ENCODE measurements at places on chromosomes 2 and 18.

- no peak for DNase-seq
Measured at GRCh38 chr18:48026216-48026615, 95.8 kb upstream of the SMAD2 start.

GRCh38 chr18:61833387-61833786 is 59.4 kb downstream of the RNF152 start:
- no peak for DNase-seq

GRCh38 chr2:66575625-66576310 is 140.8 kb downstream of the MEIS1 start:
- DNase-seq, result no peak

DNA sequence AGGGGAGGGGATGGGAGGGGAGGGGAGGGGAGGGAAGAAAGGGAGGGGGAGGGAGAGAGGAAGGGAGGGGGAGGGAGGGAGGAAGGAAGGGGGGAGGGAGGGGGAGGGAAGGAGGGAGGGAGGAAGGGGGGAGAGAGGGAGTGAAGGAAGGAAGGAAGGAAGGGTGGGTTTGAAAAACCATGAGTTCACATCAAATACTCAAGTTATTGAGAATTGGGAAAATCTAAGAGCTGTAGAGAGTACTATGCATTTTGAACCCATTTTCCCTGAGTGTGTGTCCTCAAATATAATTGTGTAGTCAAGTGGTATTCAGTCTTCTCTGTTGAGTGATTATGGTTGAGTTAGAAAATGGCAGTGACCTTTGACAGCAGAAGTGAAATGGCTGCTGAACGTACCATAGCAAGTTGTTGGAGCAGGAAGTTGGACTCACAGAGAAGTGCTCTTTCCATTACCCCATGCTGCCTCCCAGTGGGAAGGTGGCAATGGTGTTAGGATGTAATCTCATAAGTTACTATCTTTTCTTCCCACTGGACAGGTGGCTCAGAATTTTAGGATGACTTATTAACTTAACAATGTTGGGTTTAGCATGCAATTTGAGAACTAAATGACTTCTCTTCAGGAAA is 214.6 kb downstream of the SETBP1 start:
- DNase-seq, result peak; percentile 38

- no peak for DNase-seq
Measured at GRCh38 chr2:179020156-179020750, 29.7 kb downstream of the CCDC141 start.

GRCh38 chr2:122451040-122451439 is 695.6 kb downstream of the TSN start:
- DNase-seq, result no peak

- no peak for DNase-seq
Measured at GRCh38 chr2:208269091-208269490, 3.0 kb downstream of the PIKFYVE start.

DNA sequence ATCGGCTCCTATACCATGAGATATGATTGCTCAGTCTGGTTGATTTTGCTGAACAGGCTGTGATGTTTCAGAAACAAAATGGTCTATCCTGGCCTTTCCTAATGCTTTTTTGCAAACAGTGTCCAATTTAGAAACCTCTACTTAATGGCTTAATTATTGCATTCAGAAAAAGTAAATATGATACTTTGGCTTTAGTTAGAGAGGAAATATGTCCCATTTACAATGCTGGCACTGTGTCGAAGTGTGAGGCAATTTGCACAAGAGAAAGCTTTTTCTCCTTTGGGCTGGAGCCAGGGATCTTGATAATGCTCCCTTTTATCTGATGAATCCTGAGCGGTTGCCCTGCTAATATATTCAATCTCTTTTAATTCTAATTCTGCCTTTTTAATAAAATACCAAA is 418.9 kb downstream of the EPHA4 start:
- no peak for DNase-seq

DNA sequence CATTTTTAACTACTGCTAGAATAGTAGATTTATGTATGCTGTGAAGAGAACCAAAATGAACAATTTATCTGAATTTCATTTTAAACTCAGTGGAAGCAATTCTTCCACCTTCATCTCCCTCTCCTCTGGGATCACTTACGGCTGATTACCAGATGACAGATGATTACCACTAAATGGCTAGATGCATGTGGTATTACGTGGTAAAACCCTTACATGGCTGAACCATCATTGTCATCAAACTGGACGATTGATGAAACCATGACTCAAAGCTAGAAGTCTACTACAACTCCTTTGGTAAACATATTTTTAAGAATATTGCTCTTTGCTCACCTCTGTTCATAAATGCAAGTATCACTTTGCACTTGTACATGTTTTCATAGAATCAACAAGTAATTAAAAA is 48.5 kb upstream of the DOCK10 start:
- no peak for DNase-seq

GRCh38 chr2:178882666-178883440 is 75.6 kb upstream of the TTN start:
- no peak for DNase-seq

GRCh38 chr2:134228493-134228903 is 25.4 kb upstream of the MGAT5 start:
- no peak for DNase-seq

DNA sequence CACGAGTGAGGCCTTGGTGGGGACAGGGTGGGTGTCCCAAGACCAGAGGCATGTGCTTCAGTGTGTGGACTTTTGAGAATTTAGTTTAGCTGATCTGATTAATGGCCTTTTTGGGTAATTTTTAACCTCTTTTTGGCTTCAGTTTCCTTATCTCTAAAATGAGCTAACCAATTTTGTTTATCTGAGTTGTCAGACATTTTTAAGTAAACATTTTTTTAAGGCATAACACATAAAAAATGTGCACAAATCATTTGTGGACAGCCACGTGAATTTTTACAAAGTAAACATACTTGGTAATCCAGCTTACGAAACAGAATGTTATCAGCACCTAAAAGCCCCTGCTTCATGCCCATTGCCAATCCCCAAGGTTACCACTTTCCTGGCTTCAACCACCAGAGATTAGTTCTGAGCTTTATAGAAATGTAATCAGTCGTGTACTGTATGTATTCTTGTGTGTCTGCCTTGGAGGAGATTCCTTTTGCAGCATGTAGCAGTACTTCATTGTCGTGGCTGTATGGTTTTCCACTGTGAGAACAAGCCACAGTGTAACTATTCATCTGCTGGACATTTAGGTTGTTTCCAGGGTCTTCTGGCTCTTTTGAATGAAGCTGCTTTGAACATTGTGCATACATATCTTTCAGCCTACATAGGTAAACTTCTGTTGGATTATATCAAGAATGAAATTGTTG is 8.4 kb upstream of the INO80C start:
- no peak for DNase-seq

DNA sequence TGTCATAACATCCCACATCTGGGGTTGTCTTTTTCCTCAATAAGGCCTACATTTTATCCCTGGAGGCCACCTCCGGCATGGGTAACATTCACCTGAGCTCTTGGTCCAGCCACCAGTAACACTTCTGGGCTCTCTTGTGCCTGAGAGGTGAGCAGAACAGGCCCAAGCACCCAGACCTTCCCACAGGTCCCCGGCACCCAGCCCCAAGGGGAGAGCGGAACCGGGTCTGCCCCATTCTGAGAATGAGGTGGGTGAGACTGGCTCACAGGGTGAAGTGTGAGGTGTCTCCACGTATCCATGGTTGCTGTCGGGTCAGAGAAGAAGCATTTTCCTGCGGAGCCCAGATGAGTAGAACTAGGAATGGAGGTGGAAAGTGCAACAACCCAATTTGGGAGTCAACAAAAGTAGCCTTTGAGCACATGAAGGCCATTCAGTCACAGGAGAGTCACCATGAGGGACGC is 496.7 kb upstream of the MYT1L start:
- no peak for DNase-seq

- no peak for DNase-seq
Measured at GRCh38 chr18:34321066-34321465, 96.4 kb upstream of the NOL4 start.

GRCh38 chr2:119106301-119106897 is 52.2 kb downstream of the C1QL2 start:
- DNase-seq, result no peak

DNA sequence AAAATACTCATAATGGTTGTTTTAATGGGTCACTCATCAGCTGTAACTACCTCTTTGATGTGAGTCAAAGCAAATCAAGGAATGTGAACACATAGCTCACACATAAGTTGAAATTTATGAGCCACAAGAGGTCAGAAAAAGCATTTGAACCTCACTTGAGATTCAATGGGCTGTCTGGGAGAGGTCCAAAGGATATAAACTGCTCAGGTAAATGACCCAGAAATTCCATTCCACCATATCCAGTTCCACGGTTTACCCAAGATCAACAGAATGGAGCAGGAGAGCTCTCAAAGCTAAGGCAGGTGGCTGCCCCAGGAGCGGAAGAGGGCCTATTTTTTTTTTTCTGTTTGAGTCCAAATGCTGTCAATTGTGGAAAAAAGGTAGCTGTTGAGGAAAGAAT is 464.1 kb downstream of the TNS1 start:
- DNase-seq, result no peak

GRCh38 chr2:232142049-232142448 is 180.5 kb downstream of the DIS3L2 start:
- DNase-seq, result no peak

GRCh38 chr2:151083856-151084795 is 177.5 kb downstream of the RBM43 start:
- no peak for DNase-seq

GRCh38 chr2:107036293-107036692 is 150.3 kb upstream of the ST6GAL2 start:
- DNase-seq, result no peak

GRCh38 chr18:45250479-45250878 is 364.8 kb upstream of the SLC14A2 start:
- DNase-seq, result no peak

- no peak for DNase-seq
Measured at GRCh38 chr2:64086347-64087082, 57.7 kb downstream of the PELI1 start.

GRCh38 chr2:2765839-2766495 is 434.9 kb upstream of the MYT1L start:
- no peak for DNase-seq

DNA sequence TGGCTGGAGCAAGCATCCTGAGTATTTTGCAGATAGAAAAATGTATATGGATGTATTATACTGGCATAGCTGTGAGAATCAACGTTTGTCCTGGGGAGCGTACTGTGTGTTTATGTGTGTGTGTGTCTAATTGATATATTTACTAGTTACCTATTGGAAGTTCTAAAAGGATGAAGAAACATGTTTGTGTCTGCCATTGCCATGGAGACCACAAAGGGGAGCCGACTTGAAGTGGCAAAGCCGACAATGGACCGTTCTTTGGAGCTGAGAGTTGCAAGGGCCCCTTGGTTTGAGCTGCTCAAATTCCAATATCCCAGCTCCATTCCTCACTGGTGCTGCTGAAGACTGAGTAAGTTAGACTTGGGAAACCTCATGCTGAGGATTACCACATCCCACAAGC is 14.3 kb upstream of the SLC25A52 start:
- DNase-seq, result no peak

- DNase-seq, result no peak
Measured at GRCh38 chr2:150471813-150472510, 15.5 kb downstream of the RND3 start.

- no peak for DNase-seq
Measured at GRCh38 chr2:219871351-219871750, 243.9 kb downstream of the SLC4A3 start.

- DNase-seq, result no peak
Measured at GRCh38 chr2:119598596-119599263, 54.5 kb downstream of the CFAP221 start.

- no peak for DNase-seq
Measured at GRCh38 chr2:240458044-240458899, 22.8 kb downstream of the GPC1 start.

GRCh38 chr18:9433671-9434121 is 41.6 kb upstream of the RALBP1 start:
- no peak for DNase-seq

GRCh38 chr2:43402002-43402401 is 175.6 kb upstream of the ZFP36L2 start:
- peak; percentile 50 for DNase-seq

DNA sequence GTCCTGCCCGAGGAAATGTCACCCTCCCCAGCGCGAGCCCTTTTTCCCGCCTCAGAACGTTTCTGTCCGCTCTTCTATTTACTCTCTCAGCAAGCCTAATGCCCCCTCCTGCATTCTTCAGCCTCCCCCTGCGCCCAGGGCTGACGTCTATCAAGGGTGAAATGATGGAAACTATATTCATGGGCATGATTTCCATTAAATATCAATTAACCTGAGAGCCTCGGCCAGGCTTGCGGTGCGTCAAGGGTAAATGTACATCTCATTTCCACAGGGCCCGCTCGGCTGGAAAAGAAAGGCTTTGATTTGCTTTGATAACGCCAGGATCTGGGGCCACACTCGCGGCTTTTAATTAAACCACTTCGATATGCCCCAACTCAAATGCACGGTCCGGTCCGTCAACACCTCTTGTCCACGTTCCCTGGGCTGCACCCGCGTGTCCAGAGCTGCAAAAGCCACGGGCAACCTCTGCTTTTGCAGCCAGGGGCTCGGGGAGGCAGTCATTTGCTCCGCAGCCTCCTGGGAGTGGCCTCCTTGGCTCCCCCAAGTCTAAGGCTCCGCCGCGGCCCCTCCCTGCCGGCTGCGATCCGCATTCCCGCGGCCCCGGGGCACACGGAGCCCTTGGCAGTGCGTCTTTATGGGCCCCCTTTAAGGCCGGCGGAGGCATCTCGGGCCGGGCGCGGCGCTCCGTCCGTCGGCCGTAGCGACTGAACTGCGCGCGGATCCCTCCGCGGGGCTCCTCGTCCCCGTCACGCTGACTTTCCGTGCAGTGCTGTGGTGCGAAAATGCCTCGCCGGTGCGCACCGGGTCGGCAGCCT is at the start of gene HOXD8:
Gene HOXD8, plus strand, starts transcription at position 724 of the 815 bp plus-strand sequence. CDS start 662 bp downstream, outside the sequence.
- peak; percentile 15 for DNase-seq

- no peak for DNase-seq
Measured at GRCh38 chr18:13543144-13543543, 183.2 kb downstream of the FAM210A start.

DNA sequence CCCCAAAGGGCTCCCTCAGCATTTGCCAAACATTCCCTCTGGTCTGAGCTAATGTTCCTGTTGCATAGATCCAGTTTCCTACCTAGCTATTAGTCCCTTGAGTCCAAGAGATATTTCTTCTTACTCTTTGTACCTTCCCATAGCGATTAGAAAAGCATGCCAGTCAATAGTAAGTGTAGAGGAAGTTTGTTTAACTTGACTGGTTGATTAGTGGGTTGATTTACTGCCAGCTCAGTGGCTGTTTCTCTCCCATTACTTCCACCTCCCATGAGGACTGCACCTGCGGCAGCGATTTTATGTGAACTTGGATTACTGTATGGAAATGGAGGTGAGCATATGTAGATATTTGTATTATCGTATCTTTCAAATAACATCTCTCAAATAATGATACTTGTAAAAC is 1748.4 kb upstream of the CELF4 start:
- DNase-seq, result no peak
